GM23248 (cell line): ENCODE measurements at places on chromosomes 1 and 21. TPM values are rescaled to one million over a fixed set of nuclear protein-coding genes. Genes with fewer than 3 reads are reported as not detected.

DNA sequence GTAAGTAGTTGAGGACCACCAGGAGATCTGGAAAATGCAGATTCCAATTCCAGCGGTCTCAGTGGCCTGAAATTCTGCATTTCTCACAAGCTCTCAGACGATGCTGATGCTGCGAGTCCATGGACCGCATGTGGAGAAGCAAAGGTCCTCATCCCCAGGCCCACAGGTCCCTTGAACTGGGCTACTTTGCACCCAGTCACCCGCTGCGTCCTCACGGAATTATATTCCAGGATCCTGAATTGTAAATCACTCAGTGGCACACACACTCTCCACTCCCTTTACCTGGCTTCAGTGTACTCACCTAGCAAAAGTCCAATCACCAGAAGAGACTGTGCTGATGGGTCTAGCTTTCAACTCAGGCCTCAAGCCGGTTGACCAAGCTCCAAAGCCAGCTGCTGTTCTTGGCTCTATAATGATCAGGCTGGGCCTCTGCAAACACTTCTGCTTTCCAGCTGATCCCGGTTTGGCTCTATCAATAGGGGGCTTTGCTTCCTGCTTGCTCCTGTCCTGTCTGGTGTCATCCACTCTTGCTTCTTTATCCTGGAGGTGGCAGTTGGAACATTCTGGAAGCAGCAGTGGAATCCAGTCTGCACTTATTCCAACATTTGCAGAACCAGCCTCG is 904 bp upstream of the RPL22 start:
- H3K27me3 ChIP-seq: no peaks in the 10 kb centered on the region
- peaks cover 11% of the 10 kb centered on the region for H3K4me1 ChIP-seq
- peak overlapping the region; percentile 79 for H3K27ac ChIP-seq
- no peak for DNase-seq
- peak overlapping the region; percentile 82 for H3K4me3 ChIP-seq

DNA sequence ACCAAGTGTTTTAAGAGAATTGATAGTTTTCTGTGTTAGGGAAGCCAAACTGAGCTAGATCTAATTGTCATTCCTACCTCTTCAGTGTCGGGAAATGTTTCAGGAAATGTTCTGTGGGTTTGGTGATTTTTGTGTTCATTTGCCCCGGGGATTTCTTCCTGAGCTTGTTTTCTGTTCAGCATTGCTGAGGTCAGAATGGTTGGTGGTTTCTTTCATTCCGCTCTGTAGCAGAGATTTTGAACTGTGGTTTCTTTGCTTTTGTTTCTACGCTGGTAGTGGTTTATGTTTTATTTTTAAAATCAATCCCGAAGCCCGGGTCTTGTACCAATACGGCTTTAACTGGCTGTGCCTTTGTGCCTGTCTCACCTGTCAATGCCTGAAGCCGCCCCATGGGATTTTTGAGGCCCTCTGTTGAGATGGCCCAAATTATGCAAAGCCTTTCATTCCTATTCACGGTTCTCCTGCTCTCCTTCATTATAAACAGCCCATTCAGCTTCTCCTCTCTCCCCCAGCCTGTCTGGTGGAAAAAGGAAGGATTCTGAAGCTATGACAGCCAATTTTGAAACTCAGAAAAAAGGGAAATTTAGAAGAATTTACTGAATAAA is 417.2 kb upstream of the KAZN start:
- H3K36me3 ChIP-seq: no peaks in the 10 kb centered on the region
- DNase-seq: no peak
- H3K4me3 ChIP-seq: no peak overlapping the region
- H3K27ac ChIP-seq: no peak overlapping the region
- H3K4me1 ChIP-seq: no peaks in the 10 kb centered on the region
- no peaks in the 10 kb centered on the region; the same call in 1 of the 2 replicates for H3K27me3 ChIP-seq

RYR2 gene
- not detected in 2 replicates for polyA plus RNA-seq

ST6GALNAC3 gene
- not detected in 2 replicates for polyA plus RNA-seq

LRRC8B gene
- polyA plus RNA-seq: 0.33 and 0.54 TPM in 2 replicates

DNA sequence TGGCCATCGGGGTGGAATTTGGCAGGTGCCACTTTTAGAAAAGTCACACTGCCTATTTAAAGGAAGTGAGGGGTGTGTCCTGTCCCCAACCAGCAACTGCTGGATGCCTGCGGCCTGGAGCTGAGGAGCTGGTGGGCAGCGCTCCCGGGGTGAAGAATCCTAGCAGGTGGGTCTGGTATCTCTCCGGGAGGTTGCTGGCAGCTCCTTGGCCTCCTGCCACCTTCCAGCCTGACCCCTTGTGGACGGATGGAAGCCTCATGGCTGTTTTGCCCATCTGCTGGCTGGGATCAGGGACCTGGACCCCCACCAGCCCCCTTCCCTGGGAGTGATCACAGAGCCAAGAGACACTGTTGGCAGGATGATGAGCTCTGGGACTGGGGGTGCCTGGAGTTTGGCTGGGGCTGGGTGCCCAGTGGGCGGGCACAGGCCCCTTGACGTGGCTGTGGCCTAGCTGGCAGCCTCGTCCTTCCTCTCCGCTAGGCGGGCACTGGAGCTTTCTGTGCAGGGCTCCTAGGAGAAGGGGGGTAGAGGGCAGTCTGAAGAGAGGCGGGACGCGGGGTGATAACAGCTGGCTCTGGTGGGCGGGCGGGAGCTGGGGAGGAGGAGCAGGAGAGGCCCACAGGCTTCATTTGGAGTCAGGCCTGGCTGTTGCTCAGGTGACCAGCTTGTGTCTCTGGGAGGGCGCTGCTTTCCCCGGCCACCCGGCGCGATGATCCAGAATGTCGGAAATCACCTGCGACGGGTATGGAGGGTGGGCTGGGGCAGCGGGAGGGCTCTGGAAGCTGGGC is at the start of gene ACOT11:
TSS of gene ACOT11 (plus strand) at position 628 of the 788 bp plus-strand sequence. CDS start at position 710, 82 bp downstream.
- DNase-seq: peak; percentile 89
- H3K4me1 ChIP-seq: peaks cover 25% of the 10 kb centered on the region
- H3K27me3 ChIP-seq: no peaks in the 10 kb centered on the region
- H3K36me3 ChIP-seq: no peaks in the 10 kb centered on the region
- no peak within 1 kb of the TSS for H3K4me3 ChIP-seq

NAXE gene
- 86.2 and 87.4 TPM in 2 replicates for polyA plus RNA-seq

FLG2 gene
- polyA plus RNA-seq: not detected in 2 replicates

- no peak for DNase-seq
- H3K4me1 ChIP-seq: no peaks in the 10 kb centered on the region
- H3K27ac ChIP-seq: no peak overlapping the region
- H3K36me3 ChIP-seq: no peaks in the 10 kb centered on the region
- no peak overlapping the region for H3K4me3 ChIP-seq
Observed at GRCh38 chr1:38667626-38668025, 191.9 kb downstream of the RRAGC start.
